ENCODE measurements at places on chromosomes 7 and 10. TPM values are rescaled to one million over a fixed set of nuclear protein-coding genes. Genes with fewer than 3 reads are reported as not detected.
A peak's percentile ranks its signal among the peaks of the same experiment; 100 is the strongest.

- no peaks in the 10 kb centered on the region for H3K4me1 ChIP-seq
- DNase-seq, result no peak
- H3K36me3 ChIP-seq, result no peaks in the 10 kb centered on the region
- H3K27ac ChIP-seq, result no peak overlapping the region
These were observed 121.8 kb upstream of the CAV2 start for GRCh38 chr7:116377721-116378120.

- H3K36me3 ChIP-seq, result peaks cover 21% of the 10 kb centered on the region
- no peaks in the 10 kb centered on the region for H3K27me3 ChIP-seq
- peak overlapping the region; percentile 4 for H3K27ac ChIP-seq
These were observed 3.9 kb upstream of the PVRIG start for GRCh38 chr7:100215895-100216294.

- H3K27ac ChIP-seq, result no peak overlapping the region
- no peaks in the 10 kb centered on the region for H3K4me1 ChIP-seq
- no peak for DNase-seq
- no peak overlapping the region for H3K4me3 ChIP-seq
These were observed 25.4 kb upstream of the GPAM start for GRCh38 chr10:112208997-112209396.

- DNase-seq, result no peak
- H3K27me3 ChIP-seq, result peaks cover 13% of the 10 kb centered on the region
These were observed 19.3 kb upstream of the NUP205 start for GRCh38 chr7:135538376-135538775.

- H3K27ac ChIP-seq, result no peak overlapping the region
- no peak for DNase-seq
- H3K36me3 ChIP-seq, result no peaks in the 10 kb centered on the region
- H3K4me3 ChIP-seq, result no peak overlapping the region
These were observed 232.5 kb upstream of the FZD1 start for GRCh38 chr7:91031757-91032156.

DNA sequence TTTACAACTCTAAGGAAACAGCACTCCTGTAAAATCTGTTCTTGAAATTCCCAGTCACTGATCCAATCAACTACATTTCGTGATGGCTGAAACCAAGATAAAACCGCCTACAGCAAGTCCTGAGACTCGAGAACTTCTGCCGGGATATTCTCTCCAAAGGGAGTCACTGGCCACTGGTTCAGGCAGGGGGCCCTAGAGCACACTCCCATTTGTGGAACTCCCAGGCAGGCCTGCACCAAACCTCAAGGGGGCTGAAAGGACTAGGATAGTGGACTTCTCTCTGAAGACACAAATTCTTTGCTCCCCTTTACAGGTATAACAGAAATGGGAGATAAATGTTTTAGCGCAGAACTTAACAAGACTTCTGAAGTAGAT, 16.3 kb downstream of the CYTH3 start:
- no peak overlapping the region for H3K4me3 ChIP-seq
- H3K27me3 ChIP-seq, result peaks cover 15% of the 10 kb centered on the region
- DNase-seq, result no peak
- H3K36me3 ChIP-seq, result no peaks in the 10 kb centered on the region
- no peak overlapping the region for H3K27ac ChIP-seq

DNA sequence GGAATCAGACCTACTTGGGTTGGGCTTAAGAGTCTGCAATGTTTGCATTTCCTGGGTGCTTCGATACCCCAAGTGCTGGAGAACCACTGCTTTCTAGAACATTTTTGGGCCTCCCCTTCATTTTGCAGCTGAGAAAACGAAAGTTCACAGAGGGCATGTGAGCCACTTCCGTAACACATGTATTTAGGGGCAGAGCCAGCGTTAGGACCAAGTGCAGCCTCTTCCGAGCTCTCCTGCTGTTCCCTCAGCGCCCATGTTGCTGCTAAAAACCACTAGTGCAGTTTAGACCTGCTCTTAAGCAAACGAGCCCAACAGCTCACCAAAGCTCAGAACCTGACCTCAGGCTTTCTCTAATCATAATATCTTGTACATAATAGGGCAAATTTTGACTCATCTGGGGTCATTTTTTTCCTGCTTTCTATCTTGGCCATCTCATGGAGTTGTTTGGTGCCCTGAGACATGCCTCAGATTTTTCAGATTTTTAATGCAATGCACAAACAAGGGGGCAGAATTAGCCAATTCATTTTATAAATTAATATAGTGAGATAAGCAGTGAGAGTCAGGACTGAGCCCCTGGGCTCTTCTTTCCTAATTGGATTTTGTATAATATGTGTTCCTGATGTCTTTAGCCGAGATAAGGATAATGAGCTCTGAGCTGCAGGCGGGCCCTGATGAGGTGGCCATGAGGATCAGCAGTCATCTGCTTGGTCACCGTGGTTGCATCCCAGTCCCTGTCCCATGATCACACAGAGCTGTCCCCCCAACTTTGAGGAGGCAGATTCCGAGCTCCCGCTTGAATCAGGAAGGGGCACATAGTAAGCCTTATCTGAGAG, 12.9 kb downstream of the BAG3 start:
- peaks cover 75% of the 10 kb centered on the region for H3K4me1 ChIP-seq
- peak overlapping the region; percentile 58 for H3K4me3 ChIP-seq
- no peaks in the 10 kb centered on the region for H3K27me3 ChIP-seq
- peak; percentile 56 for DNase-seq
- H3K27ac ChIP-seq, result peak overlapping the region; percentile 84

GRCh38 chr10:127300868-127301321, 104.5 kb upstream of the INSYN2A start:
- H3K4me3 ChIP-seq, result no peak overlapping the region
- H3K27me3 ChIP-seq, result peaks cover 16% of the 10 kb centered on the region
- no peak for DNase-seq
- H3K36me3 ChIP-seq, result no peaks in the 10 kb centered on the region

DNA sequence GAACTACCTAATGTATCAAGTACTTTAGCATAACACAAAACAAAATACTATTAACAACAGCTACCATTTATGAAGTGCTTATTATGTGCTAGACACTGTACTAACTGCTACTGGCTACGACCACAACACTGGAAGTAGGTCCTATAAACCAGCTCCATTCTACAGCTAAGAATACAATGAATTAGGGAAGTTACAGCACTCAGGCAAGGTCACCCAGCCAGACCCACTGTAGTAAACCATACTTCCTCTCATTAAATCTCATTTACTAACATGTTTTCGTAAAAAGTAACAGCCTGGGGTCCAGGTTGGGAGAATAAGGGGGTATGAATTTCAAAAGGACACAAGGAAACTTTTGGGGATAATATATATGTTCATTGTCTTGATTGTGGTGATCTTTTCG, 25.4 kb downstream of the NAPEPLD start:
- H3K36me3 ChIP-seq, result peaks cover 26% of the 10 kb centered on the region
- no peaks in the 10 kb centered on the region for H3K4me1 ChIP-seq
- H3K4me3 ChIP-seq, result no peak overlapping the region
- no peaks in the 10 kb centered on the region for H3K27me3 ChIP-seq
- DNase-seq, result no peak

DNA sequence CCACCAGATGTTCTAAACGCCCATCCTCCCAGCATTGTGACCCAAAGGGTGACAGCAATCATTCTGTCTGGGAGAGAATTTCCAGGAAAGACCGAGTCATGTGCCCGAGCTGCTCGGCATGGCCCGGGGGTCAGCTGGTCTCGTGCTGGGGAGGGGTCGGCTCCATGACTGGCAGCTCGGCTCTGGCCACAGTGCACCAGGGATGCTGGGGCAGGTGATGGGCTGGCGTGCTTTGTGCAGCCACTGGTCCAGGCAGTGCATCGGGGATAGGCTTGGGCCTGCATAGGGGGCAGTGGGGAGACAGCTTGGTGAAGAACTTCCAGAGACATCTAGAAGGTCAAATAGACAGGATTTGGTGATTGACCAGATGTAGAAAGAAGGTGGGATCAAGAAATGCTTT, 39.2 kb upstream of the PSMG3 start:
- no peak overlapping the region for H3K27ac ChIP-seq
- H3K27me3 ChIP-seq, result peaks cover 2% of the 10 kb centered on the region
- H3K4me1 ChIP-seq, result no peaks in the 10 kb centered on the region
- no peak for DNase-seq
- H3K4me3 ChIP-seq, result no peak overlapping the region
- H3K36me3 ChIP-seq, result no peaks in the 10 kb centered on the region

- no peak overlapping the region for H3K4me3 ChIP-seq
- DNase-seq, result no peak
- peaks cover 15% of the 10 kb centered on the region for H3K27me3 ChIP-seq
These were observed 49.6 kb downstream of the ADARB2 start for GRCh38 chr10:1687623-1688150.

GRCh38 chr7:620885-621284, 101.2 kb upstream of the PDGFA start:
- no peak overlapping the region for H3K4me3 ChIP-seq
- no peak for DNase-seq
- peaks cover 47% of the 10 kb centered on the region for H3K4me1 ChIP-seq
- H3K27ac ChIP-seq, result peak overlapping the region; percentile 100

DNA sequence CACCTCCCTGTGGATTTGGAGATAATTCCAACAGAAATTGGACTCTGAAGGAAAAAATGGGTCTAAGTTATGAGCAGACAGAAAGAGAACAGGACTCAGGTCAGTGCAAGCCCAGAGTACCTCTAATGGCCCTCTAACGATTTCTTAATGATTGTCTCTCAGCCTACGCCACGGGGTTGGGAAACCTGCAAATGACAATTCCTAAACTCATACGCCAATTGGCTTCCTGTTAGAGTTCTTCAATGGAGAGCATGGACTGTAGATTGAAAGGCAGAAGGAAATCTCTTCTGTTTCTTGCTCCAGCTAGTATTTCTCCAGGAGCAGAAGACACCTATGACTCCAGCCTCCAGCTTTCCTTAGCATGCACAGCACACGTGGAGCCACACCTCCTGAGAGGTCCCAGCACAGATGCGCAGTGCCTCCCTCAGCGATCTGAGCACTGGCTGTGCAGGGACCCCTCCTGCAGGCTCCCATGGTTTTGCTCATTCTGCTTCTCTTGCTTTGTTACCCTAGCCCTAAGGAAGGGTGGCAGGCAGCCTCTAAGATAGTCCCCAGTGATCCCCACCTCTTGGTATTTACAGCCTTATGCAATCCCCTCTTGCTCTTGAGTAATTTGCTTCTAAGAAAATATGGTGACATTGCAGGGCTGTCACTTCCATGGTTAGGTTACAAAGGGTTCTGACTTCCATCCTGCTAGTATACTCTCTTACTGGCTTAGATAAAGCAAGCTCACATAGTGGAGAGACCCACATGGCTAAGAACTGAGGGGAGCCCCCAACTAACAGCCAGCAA, 30.1 kb downstream of the DENND11 start:
- H3K27ac ChIP-seq, result no peak overlapping the region
- no peak for DNase-seq
- H3K27me3 ChIP-seq, result no peaks in the 10 kb centered on the region
- H3K4me3 ChIP-seq, result no peak overlapping the region
- peaks cover 15% of the 10 kb centered on the region for H3K36me3 ChIP-seq
- H3K4me1 ChIP-seq, result peaks cover 14% of the 10 kb centered on the region

GRCh38 chr10:121495719-121496118, 102.5 kb downstream of the FGFR2 start:
- H3K27ac ChIP-seq, result no peak overlapping the region
- H3K4me3 ChIP-seq, result no peak overlapping the region
- DNase-seq, result no peak

GRCh38 chr7:68978710-68979109, 619.6 kb upstream of the AUTS2 start:
- H3K4me3 ChIP-seq, result no peak overlapping the region
- H3K27me3 ChIP-seq, result no peaks in the 10 kb centered on the region
- H3K36me3 ChIP-seq, result no peaks in the 10 kb centered on the region

DNA sequence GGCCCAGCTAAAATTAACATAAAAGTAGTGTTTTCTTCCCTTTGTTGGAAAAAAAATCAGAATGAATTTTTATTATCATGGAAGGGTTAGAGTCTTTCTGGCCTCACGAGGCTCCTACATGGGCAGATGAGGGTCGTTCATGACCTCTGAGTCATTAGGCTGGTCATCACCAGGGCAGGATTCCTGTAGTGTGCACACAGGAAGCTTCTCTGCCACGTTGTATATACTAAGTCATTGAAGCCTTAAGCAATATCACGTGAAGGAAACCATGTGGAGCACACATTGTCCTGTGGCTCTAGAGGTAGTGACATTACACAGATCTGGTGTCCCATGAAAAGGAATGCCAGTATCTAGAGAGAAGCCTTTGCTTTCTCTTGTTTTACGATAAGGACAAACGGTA, 84.7 kb upstream of the C1QL3 start:
- no peak overlapping the region for H3K4me3 ChIP-seq
- H3K36me3 ChIP-seq, result peaks cover 9% of the 10 kb centered on the region
- no peaks in the 10 kb centered on the region for H3K4me1 ChIP-seq
- H3K27ac ChIP-seq, result no peak overlapping the region
- no peaks in the 10 kb centered on the region for H3K27me3 ChIP-seq
- DNase-seq, result no peak

DNA sequence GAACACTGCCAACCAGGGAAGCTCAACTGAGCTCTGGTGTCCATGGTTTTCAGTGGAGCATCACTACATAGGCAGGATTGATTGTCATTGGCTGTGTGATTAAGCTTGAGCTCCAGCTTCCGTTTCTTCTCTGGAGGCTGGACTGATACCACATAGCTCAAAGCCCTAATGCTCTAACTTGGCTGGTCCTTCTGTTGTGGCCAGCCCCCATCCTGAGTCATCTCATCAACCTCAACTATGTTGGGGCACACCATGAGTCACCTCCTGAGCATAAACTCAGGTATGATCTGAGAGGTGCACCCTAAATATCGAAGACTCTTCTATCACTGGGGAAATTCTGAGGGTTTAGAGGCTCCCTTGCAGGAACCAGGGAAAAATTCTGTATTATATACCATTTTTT, 114.5 kb upstream of the INHBA start:
- no peak overlapping the region for H3K27ac ChIP-seq
- peaks cover 19% of the 10 kb centered on the region for H3K27me3 ChIP-seq
- peaks cover 4% of the 10 kb centered on the region for H3K4me1 ChIP-seq
- peak; percentile 15 for DNase-seq
- H3K4me3 ChIP-seq, result no peak overlapping the region
- H3K36me3 ChIP-seq, result no peaks in the 10 kb centered on the region

DNA sequence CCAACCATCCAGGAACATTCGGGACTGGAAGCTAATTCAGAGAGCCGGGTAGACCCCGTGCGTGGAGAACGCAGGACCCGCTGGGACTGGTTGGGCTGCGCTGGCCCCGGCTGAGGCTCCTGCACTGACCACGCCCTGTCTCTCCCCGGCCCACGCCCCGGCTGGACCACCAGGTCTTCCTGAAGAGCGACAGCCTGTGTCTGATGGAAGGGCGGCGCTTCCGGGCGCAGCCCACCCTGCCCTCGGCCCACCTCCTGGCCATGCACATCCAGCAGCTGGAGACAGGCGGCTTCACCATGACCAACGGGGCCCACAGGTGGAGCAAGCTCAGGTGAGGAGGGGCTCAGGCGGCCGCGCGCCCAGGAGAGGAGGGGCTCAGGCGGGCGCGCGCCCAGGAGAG, 10.2 kb upstream of the UTF1 start:
- H3K27me3 ChIP-seq, result peaks cover 12% of the 10 kb centered on the region
- DNase-seq, result no peak
- H3K36me3 ChIP-seq, result no peaks in the 10 kb centered on the region

The ETV1 gene
- 0.32 TPM for total RNA-seq

The ACSM6 gene
- total RNA-seq, result not detected

The FEZF1 gene
- total RNA-seq, result not detected

The TUBAL3 gene
- not detected for total RNA-seq

The TRPV5 gene
- not detected for total RNA-seq

The CEP55 gene
- 67.8 TPM for total RNA-seq

The H2BK1 gene
- not detected for total RNA-seq

The GPR37 gene
- total RNA-seq, result not detected

The MINPP1 gene
- total RNA-seq, result 8.3 TPM
